ENCODE measurements at places on chromosomes 2 and 18. TPM values are rescaled to one million over a fixed set of nuclear protein-coding genes. Genes with fewer than 3 reads are reported as not detected.

Gene CAVIN2
- 2.9 TPM for total RNA-seq

Gene RNF125
- total RNA-seq, result 1.8 TPM

Gene SH3BP4
- 42.6 TPM for total RNA-seq

Gene ERICH2
- total RNA-seq, result not detected

Gene NTSR2
- not detected for total RNA-seq

DNA sequence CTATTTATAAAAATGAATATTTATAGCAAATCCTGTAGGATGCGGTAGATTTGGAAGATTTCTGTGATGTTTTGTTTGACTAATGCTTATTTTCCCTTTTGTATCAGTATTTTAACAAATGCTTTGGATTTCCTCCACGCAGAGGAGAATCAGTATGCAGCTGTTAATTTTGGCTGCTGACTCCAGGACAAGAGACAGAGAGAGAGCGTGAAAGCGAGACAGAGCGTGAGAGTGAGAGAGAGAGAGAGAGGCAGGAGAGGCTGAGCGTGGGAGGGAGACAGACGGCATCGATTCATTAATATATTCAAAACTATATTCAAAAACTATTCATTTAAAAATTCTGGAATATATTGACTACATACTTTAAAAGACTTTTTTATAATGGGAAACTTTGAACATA is 62.5 kb downstream of the RRM2 start:
- no peak for DNase-seq
- H3K4me3 ChIP-seq, result no peak overlapping the region
- no peaks in the 10 kb centered on the region for H3K27me3 ChIP-seq
- H3K27ac ChIP-seq, result no peak overlapping the region
- no peaks in the 10 kb centered on the region for H3K36me3 ChIP-seq
- peaks cover 4% of the 10 kb centered on the region for H3K4me1 ChIP-seq

DNA sequence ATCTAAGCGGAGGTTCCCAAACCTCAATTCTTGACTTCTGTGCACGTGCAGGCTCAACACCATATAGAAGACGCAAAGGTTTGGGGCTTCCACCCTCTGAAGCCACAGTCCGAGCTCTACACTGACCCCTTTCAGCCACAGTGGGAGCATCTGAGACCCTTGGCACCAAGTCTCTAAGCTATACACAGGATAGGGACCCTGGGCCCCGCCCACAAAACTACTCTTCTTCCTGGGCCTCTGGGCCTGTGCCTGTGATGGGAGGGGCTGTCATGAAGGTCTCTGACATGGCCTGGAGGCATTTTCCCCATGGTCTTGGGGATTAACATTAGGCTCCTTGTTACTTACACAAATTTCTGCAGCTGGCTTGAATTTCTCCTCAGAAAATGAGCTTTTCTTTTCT is 1374.1 kb upstream of the NXPH2 start:
- no peak overlapping the region for H3K4me3 ChIP-seq
- no peak for DNase-seq
- H3K36me3 ChIP-seq, result no peaks in the 10 kb centered on the region
- no peaks in the 10 kb centered on the region for H3K27me3 ChIP-seq

Gene CRYGD
- total RNA-seq, result not detected

GRCh38 chr2:134906726-134907125 is 11.9 kb upstream of the CCNT2 start:
- no peak for DNase-seq
- H3K36me3 ChIP-seq, result no peaks in the 10 kb centered on the region
- no peak overlapping the region for H3K4me3 ChIP-seq
- H3K27me3 ChIP-seq, result no peaks in the 10 kb centered on the region
- no peaks in the 10 kb centered on the region for H3K4me1 ChIP-seq

DNA sequence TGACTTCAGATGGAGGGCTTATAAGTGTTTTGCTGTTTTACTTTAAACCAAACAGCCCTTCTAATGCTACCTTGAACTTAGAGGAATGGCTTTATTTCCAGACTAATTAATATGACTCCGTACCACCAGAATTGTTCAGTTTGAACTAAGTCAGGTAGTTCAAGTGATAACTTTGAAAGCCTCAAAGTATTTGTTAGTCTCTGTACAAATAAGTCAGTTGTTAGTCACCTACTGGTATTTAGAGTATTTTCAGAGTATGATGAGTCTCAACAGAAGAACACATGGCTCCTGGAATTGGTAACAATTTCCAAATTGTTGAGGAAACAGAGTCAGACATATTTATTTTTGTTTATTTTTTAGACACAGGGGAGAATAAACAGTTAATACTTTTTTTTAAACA is 381.8 kb upstream of the NRXN1 start:
- no peaks in the 10 kb centered on the region for H3K27me3 ChIP-seq
- no peak for DNase-seq
- no peak overlapping the region for H3K27ac ChIP-seq
- no peaks in the 10 kb centered on the region for H3K4me1 ChIP-seq
- H3K36me3 ChIP-seq, result no peaks in the 10 kb centered on the region

Gene FAP
- total RNA-seq, result 27.3 TPM

GRCh38 chr2:26251893-26252292 is 7.2 kb downstream of the HADHB start:
- H3K4me1 ChIP-seq, result peaks cover 8% of the 10 kb centered on the region
- peaks cover 7% of the 10 kb centered on the region for H3K36me3 ChIP-seq
- no peaks in the 10 kb centered on the region for H3K27me3 ChIP-seq
- no peak overlapping the region for H3K4me3 ChIP-seq
- DNase-seq, result no peak
- H3K27ac ChIP-seq, result no peak overlapping the region

GRCh38 chr18:55149994-55150393 is 190.7 kb upstream of the CCDC68 start:
- H3K27ac ChIP-seq, result no peak overlapping the region
- H3K27me3 ChIP-seq, result peaks cover 9% of the 10 kb centered on the region
- no peaks in the 10 kb centered on the region for H3K36me3 ChIP-seq
- H3K4me1 ChIP-seq, result peaks cover 20% of the 10 kb centered on the region
- no peak overlapping the region for H3K4me3 ChIP-seq

- H3K27ac ChIP-seq, result no peak overlapping the region
- no peaks in the 10 kb centered on the region for H3K27me3 ChIP-seq
- no peak overlapping the region for H3K4me3 ChIP-seq
- peaks cover 3% of the 10 kb centered on the region for H3K36me3 ChIP-seq
These were observed 9.5 kb downstream of the CAPN10 start for GRCh38 chr2:240596080-240596460.

Gene CHRNG
- total RNA-seq, result 0.87 TPM

Gene TOGARAM2
- total RNA-seq, result 1.6 TPM

Gene ZNF514
- 21.1 TPM for total RNA-seq

DNA sequence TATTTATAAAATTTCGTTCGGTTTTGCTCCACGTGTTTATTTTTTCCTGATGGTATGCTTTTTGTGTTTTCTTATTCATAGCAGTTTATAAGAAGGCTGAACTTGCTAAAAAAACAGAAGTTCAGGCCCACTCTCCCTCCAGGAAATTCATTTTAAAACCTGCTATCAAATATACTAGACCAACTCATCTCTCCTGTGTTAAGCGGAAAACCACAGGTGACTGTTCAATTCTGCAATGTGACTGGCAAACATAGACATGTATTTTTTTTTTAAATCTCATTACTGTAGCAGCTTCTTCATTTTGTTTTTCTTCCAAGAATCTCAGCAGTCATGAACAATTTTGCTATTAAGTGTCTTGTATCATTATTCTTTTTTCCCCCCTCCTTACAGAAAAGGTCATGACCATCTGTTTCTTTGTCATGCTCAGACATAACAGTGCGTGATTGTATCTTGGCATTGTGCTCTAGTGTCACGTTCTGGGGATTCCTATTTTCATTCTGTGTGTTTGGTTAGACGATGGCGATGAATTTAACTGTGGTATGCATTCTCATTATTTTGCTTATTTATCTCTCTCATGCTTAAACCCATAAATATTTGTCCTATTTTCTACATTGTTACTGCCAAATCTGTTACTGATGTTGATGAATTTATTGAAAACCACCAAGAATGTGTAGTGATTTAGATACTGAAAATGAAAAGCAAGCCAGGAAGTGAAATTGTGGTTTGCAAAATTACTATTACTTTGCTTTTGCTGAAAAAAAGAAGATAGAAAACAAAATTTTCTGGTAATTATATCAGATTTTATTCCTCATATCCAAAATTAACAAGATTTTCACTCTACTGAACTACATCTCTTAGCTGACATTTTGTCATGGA is 74.6 kb upstream of the UNC80 start:
- peaks cover 5% of the 10 kb centered on the region for H3K4me1 ChIP-seq
- H3K27ac ChIP-seq, result no peak overlapping the region
- H3K4me3 ChIP-seq, result no peak overlapping the region
- H3K27me3 ChIP-seq, result peaks cover 5% of the 10 kb centered on the region
- DNase-seq, result no peak

- no peaks in the 10 kb centered on the region for H3K27me3 ChIP-seq
- no peak overlapping the region for H3K4me3 ChIP-seq
These were observed 908.5 kb upstream of the CNTNAP5 start for GRCh38 chr2:123116595-123116994.

Gene PPP4R1
- 109 TPM for total RNA-seq

Gene NAT8
- not detected for total RNA-seq

Gene HOXD13
- 0.43 TPM for total RNA-seq

- H3K4me3 ChIP-seq, result no peak overlapping the region
- no peaks in the 10 kb centered on the region for H3K4me1 ChIP-seq
- DNase-seq, result no peak
- no peak overlapping the region for H3K27ac ChIP-seq
These were observed 40.4 kb upstream of the NETO1 start for GRCh38 chr18:72908181-72908580.

DNA sequence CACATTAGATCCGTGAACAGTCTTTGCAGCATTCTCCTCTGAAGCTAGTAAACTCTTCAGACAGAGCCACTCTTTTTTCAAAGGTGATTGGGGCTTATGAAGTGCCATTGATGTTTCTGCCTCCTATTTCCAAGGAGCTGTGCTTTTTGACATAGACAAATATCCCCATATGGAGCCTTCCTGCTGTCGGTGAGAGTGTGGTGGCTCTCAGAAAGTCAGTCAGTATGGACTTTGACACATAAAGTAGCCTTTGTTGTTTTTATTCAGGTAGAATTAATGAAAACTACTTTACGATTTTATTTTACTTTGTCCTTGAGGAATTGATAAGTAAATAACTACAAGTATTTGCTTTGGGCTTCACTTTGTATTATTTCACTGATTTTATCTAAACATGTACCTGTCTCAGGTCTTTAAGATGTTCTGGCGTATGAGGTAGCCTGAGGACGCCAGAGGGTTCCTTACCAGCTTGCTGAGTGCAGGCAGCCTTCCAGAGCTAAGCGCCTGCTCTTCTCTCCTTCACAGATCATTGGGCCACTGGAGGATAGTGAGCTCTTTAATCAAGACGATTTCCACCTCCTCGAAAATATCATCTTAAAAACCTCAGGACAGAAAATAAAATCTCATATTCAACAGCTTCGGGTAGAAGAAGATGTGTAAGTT is 69.7 kb downstream of the UGGT1 start:
- DNase-seq, result no peak
- H3K4me3 ChIP-seq, result no peak overlapping the region
- H3K27ac ChIP-seq, result no peak overlapping the region
- H3K4me1 ChIP-seq, result no peaks in the 10 kb centered on the region
- H3K27me3 ChIP-seq, result no peaks in the 10 kb centered on the region
- peaks cover 26% of the 10 kb centered on the region for H3K36me3 ChIP-seq

- H3K36me3 ChIP-seq, result no peaks in the 10 kb centered on the region
- H3K27ac ChIP-seq, result no peak overlapping the region
- no peak for DNase-seq
- H3K4me1 ChIP-seq, result no peaks in the 10 kb centered on the region
These were observed 653.3 kb downstream of the SLC4A3 start for GRCh38 chr2:220280736-220281135.

DNA sequence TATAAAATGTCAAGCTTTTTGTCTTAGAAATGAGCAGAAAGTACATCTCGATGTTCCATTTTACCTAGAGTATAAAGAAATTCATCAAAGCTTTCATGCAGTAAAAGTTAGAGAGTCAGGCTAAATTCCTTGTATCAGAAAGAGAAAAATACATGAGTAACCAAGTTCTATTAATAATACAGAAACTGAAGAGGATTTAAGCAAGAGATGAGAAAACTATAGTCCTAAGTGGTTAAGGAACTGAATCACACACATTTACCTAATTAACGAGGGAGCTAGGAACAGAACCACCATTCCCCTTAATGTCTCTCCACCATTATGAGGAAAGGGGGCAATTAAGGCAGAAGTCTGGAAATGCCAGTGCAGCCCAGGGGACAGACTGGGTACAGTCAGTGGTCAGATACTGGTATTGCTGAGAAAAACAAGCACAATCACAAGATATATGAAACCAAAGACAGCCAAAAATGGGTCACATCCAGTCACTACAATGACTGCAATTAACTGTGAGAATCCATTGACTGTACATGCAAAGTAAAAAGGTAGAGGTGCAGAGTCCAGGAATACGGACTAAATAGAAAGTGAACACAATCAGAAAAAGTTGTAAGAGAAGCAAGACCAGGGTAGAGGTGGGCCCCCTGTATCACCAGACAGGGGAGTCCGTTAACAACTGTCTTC is 23.9 kb downstream of the MAP4K3 start:
- H3K27me3 ChIP-seq, result no peaks in the 10 kb centered on the region
- H3K36me3 ChIP-seq, result peaks cover 5% of the 10 kb centered on the region
- H3K27ac ChIP-seq, result no peak overlapping the region
- DNase-seq, result no peak
- H3K4me3 ChIP-seq, result no peak overlapping the region

GRCh38 chr2:143730155-143730952 is 601.1 kb downstream of the ARHGAP15 start:
- peaks cover 20% of the 10 kb centered on the region for H3K4me1 ChIP-seq
- H3K4me3 ChIP-seq, result no peak overlapping the region
- H3K27me3 ChIP-seq, result peaks cover 7% of the 10 kb centered on the region
- H3K27ac ChIP-seq, result no peak overlapping the region

Measured in type B pancreatic cell (in vitro differentiated cells).